Heart left ventricle (tissue), 16 donors: ENCODE measurements at places on chromosomes 11 and 22. TPM values are rescaled to one million over a fixed set of nuclear protein-coding genes. Genes with fewer than 3 reads are reported as not detected.

DNA sequence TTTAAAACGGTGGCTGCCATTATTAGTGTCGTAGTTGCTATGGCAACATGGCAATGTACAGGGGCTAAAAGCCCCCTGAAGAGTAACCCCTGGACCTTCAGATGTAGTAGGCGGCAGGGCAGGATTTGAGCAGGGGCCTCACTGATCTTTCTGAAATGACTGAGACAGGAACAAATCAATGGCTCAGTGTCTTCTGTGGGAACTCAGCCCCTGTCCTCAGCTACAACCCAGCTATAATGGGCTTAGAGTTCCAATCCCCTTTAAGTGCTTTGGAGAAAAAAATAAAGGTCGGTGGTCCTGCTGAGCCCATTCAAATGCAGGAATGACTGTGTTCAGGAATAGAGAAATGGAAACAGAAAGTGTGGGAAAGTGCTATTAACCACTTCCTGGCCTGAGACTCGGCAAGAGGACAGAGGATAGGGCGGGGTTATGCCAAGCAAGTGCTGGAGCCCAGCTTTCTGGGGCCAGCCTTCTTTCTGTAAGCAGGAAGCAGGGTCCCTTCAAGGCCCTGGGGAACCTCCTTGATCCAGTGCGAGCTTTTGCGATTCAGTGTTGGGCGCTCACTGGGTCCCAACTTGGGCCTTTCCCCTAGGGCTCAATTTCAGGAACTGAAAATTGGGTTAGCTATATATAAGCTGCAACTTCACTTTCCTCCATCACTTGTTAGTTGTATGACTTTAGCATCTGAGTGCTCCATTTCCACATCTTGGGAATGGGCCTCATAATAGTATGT, 6.1 kb upstream of the CD82 start:
- no peak for DNase-seq

GRCh38 chr11:20357150-20357549, 6.4 kb upstream of the HTATIP2 start:
- DNase-seq, result no peak

DNA sequence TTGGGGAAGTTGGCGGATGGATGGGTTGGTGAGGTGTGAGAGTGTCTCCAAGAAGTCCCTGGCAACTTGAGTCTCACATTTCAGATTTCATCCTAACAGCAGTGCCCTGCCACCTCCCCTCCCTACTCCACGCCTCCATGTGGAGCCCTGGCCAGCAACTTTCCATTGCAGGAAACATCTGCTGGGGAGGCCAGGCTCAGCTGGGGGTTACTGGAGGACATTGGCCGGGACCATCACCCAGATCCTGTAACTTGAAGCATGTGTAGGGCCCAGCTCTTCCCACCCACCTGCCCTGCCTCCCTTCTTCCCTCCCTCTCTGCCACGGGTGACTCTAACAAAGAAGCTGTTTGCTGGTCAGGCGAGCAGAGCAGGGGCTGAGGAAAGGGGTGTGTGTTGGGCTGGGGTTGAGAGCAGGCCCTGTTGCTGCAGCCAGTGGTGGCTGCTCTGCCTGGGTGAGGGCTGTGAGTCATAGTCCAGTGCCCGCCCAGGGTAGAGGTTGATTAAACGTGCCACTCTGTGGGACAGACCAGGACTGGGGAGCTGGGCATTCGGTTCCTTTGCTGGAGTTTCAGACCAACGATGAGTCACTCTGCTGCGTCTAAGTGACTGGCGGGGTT, 64.0 kb downstream of the SCN3B start:
- no peak for DNase-seq

GRCh38 chr11:108914981-108915380, 250.1 kb downstream of the DDX10 start:
- DNase-seq, result no peak

- peak; percentile 41 for DNase-seq
These were observed 483 bp upstream of the ABTB2 start for GRCh38 chr11:34358258-34358727.

DNA sequence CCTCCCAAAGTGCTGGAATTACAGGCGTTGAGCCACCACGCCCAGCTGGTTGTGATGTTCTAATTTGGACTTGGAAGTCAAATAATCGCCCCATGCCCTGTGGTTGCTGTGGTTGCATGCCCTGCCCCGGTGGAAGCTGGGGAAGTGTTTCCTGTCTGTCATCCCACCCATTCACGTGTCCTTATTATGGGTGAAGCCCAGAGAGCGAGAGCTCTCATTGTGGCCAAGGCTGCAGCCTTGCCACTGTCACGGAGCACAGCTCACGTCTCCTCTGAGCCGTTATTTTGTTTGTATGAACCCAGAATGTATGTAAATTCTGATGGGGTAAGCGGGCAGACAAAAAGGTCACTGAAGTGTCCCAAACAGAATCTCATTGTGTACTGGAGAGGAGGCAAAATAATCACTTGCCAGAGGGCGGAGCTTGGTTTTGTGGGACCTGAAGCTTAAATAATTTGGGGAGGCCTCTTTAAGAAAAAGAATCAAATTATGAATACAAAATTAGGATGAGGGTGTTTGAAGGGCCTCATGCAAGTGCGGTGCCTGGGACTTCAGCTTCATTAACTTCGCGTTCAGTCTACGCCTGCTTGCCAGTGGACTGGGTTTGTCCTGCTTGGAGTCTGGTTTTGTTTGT, 25.8 kb upstream of the TREH start:
- no peak for DNase-seq

SAA4 gene
- total RNA-seq, result not detected

OR52E5 gene
- total RNA-seq, result not detected
